ENCODE measurements at places on chromosomes 5 and 9.

- peak; percentile 93 for DNase-seq
Measured at GRCh38 chr9:94166236-94166975, 82.1 kb downstream of the PTPDC1 start.

- DNase-seq: no peak
Measured at GRCh38 chr5:176744584-176744965, 65.8 kb upstream of the UNC5A start.

- no peak for DNase-seq
Measured at GRCh38 chr9:131743096-131743495, 3.2 kb upstream of the RAPGEF1 start.

DNA sequence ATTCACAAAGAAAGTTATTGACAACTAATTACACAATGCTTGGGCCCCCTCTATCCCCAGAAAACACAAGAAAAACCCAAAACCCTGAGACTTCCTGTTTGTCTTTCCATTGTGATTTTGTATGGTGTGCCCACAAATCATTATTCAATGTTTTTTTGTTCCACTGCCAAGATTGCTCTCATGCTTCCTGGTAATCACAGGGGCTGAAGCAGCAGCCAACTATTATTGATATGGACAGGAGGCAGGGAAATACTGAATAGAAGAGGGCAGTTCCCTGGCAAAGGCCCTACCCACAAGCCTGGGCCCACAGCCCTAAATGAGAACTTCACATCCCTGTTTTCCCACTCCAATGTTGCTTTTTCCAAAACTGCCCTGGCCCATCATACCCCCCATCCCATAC is 21.5 kb upstream of the RFK start:
- DNase-seq: no peak

DNA sequence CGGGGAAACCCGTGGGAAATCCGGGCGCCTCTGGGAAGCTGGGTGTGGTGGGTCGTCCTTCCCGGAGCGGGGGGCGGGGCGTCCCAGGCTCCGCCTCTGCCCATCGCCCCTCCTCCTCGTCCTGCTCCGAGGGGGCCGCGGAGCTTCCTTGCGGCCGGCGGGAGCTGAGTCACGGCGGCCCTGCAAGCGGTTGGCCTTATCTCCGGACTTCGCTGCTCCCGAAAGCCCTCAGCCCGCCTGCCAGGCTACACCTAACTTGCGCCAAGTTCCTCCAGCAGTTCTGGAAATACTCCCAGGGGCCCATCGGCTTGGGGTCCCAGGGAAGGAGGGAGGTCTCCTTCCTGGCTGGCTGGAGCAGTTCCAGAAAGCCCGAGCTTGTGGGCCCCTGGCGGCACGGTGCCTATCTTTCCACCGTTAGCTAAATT is 54.1 kb upstream of the CDKN2AIPNL start:
- DNase-seq: peak; percentile 23

DNA sequence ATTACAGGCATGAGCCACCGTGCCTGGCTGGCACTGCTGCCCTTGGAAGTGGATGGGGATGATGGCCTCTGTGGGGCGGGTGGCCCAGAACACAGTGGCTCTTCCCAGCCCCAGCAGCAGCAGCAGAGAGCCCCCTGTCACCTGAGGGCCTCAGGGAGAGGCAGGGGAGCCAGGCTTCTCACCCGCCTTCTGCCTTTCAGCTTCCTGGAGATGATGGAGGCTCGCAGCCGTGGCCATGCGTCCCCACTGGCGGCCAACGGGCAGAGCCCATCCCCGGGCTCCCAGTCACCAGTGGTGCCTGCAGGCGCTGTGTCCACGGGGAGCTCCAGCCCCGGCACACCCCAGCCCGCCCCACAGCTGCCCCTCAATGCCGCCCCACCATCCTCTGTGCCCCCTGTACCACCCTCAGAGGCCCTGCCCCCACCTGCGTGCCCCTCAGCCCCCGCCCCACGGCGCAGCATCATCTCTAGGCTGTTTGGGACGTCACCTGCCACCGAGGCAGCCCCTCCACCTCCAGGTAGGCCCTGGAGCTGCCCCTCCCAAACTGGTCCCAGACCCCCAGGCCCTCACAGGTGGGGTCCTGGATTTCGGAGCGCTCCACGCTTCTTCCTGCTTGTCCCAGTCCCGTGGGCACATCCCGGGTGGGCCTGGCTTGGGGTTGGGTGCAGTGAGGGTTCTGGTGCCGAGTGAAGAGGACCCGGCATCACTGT is 5.0 kb upstream of the AJM1 start:
- DNase-seq: no peak

DNA sequence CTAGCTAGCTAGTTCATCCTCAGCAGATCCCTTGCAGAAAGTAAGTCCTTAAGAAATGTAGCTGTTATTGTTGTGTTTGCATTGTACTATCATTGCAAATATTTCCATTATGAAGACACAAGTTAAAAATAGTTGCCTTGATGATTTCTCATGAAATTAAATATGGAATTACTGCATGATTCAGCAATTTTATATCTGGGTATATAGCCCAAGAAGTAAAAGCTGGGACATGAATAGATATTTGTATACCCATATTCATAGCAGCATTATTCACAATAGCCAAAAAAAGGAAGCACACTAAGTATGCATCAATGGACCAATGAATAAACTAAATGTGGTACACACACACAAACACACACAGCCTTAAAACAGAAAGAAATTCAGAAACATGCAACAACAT is 6.8 kb downstream of the IFNB1 start:
- no peak for DNase-seq

GRCh38 chr5:103891151-103891550 is 328.6 kb upstream of the NUDT12 start:
- no peak for DNase-seq

- DNase-seq: no peak
Measured at GRCh38 chr9:1875921-1876448, 139.2 kb upstream of the SMARCA2 start.

GRCh38 chr5:161058781-161059180 is 206.8 kb upstream of the ATP10B start:
- DNase-seq: no peak

DNA sequence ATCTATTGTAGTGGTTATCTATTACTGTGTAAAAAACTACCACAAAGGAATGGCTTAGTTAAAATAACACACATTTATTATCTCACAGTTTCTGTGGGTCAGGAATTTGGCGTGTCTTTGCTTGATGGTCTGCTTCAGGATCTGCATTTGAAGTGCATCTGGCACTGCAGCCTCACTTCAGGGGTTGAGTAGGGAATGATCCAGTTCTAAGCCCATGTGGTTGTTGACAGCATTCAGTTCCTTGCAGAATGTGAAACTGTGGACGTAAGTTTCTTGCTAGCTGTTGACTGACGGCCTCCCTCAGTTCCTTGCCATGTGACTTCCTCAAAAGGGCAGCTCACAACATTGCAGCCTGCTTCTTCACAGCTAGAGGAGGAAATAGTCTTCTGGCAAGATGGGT is 2.1 kb upstream of the OGN start:
- peak; percentile 0 for DNase-seq

DNA sequence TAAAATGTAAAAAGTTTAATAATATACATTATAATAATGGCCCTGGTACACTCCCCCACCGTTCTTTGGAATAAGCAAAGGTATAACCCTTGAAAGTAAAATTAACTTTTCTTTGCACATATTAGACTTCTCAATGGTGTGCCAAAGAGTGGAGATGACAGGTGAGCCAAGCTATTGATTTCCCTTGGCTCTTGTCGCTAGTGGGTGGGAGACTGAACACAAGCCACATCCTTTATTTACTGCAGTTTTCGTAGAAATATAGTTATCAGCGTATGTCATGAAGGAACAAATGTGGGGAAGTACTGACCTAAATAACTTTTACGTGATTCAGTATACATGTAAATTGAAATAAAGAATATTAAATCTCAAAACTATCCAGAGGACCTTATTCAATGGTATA is 549.3 kb downstream of the RAB3C start:
- DNase-seq: no peak

GRCh38 chr5:168798065-168799023 is 219.2 kb upstream of the PANK3 start:
- no peak for DNase-seq

- DNase-seq: no peak
Measured at GRCh38 chr5:103472830-103473229, 89.8 kb downstream of the NUDT12 start.

DNA sequence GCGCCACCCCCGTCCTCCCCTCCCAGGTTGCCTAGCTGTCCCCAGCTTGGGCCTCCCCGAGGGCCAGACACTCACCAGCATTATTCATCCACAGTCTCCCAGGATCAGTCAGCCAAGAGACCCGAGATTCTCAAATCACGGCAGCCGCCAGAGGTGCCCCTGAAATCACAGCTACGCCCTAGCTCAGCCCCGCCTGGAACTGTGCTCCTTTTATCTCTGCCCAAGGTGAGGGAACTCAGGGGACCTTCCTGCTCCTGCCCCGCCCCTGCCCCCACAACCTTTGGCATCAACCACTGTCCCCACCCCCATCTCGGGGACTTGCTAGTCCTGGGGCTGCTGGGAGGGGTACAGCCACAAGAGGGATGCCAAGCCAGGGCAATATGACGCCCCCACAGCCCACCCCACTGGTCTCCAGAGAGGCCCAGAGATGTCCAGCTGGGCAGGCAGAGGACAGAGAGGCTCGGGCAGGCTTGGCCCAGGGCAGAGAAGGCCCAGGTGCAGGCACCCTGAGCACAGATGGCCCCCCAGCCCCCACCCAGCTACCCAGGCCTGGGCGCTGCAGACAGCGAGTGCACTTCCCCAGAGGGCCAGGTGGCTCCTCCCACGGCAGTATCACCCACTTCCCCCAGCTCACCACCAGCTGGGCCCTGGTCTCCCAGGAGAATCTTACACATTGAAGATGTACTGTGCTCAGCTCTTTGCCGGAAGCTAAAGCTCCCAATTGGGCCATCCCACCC is at the start of gene FUT7:
Gene FUT7, minus strand, starts transcription at position 185 of the 737 bp plus-strand sequence. Its CDS starts 97 bp downstream, at position 88.
- DNase-seq: no peak

- no peak for DNase-seq
Measured at GRCh38 chr9:98373609-98374008, 118.2 kb upstream of the TBC1D2 start.

GRCh38 chr5:180813420-180813819 is 10.8 kb upstream of the MGAT1 start:
- no peak for DNase-seq

GRCh38 chr5:150508277-150508640 is 328 bp downstream of the NDST1 start:
- DNase-seq: no peak

Data from T-helper 22 cell (primary cell).